Activated effector memory CD4-positive, alpha-beta T cell treated with Interleukin-2 at 50 U/mL for 16 hours (primary cell): ENCODE measurements at places on chromosomes 4 and X.

GRCh38 chrX:97498093-97498492 lies 614.4 kb downstream of the RPA4 start:
- DNase-seq: no peak

- no peak for DNase-seq
These were observed 37.9 kb downstream of the PDGFC start for GRCh38 chr4:156933633-156934258.

DNA sequence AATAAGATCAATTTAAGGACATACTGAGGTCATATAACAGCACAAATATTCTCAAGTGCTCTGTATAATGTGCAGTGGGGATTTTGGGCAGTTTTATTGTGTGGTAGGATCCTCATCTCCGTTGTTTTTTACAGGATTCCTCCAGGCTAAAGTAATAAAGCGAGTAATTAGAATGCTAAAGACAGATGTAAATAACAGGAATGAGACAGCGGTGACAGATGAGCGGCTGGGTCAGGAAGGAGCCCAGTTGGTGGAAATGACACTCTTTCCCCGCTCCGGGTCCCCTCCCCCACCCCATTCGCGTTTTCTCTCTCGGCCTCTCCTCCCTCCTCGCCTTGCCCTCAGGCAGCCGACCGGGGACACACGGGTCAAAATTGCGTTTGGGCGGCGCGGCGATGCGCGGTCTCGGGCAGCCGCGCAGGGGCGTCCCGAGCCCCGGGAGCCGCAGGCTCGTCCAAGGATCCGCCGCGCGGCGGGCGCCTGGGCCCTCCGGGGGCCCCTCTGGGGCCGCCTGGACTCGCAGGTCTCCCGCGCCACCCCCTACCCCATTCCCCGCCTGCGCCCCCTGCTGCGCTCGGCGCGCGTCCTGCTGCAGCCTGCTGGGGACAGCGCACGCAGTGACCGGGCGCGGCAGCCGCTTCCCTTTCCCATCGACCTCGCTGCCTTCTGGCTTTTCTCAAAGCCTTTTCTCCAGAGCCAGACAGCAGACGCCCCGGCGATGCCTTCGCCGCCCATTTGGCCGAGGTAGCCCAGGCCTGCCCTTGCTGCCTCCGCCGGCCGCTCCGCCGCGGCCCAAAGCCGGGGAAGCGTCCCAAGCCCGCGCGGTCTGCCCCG lies 16.2 kb downstream of the POU4F2 start:
- no peak for DNase-seq

GRCh38 chr4:76657443-76657842 lies 222.4 kb downstream of the SHROOM3 start:
- DNase-seq: no peak

DNA sequence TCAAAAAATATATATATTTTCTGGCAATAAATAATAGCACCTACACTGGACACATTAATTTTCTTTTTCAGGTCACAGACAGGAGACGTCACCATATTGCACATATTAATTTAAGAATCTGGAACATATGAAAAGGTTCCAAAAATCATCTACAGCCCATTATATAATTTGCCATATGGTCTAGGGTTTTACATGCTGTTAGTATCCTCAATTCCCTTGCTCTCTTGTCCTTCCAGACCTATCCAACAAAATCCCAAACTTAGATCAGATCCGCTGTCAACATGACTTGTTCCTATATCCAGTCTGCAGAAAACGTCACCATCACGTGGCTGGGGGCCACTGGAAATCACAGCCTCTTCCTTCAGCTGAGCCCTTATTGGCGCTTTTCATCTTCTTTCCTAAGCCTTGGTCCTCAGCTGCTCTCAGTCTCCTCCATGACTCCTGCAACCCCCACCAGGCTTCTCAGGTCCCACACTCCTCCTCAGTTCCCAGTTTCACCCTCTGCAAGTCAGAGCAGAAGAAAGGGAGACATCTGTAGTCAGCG lies 192.0 kb upstream of the GATB start:
- DNase-seq: no peak

GRCh38 chr4:158347556-158347955 lies 137.3 kb downstream of the TMEM144 start:
- no peak for DNase-seq
